Stimulated activated CD4-positive, alpha-beta T cell treated with anti-CD3 and anti-CD28 coated beads, Interleukin-1b, Interleukin-23, amount 100 ng/mL, for 4 hours (primary cell): ENCODE measurements at places on chromosomes 16 and 17.
A peak's percentile ranks its signal among the peaks of the same experiment; 100 is the strongest.

- DNase-seq, result no peak
These were observed 29.0 kb downstream of the TRPV2 start for GRCh38 chr17:16444258-16444886.

- no peak for DNase-seq
These were observed 62.0 kb upstream of the TEKT3 start for GRCh38 chr17:15403276-15403939.

DNA sequence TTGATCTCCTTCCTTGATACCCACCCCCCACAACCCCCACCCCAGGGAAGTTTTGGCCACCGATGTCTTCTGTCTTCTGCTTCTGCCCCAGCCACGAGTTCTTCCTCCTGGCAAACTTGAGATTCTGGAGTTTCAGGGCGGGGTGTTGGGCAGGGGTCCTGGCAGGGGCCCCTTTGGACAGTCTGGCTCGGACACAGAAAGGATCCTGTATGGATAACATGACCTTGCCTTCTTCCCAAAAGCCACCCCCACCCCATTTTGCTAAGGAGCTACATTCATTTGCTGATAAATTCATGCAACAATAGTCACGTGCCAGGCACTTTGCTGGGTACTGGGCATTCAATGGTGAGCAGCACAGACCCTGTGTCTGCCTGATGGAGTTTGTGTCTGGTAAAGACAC lies 5.9 kb upstream of the COL1A1 start:
- DNase-seq, result no peak

DNA sequence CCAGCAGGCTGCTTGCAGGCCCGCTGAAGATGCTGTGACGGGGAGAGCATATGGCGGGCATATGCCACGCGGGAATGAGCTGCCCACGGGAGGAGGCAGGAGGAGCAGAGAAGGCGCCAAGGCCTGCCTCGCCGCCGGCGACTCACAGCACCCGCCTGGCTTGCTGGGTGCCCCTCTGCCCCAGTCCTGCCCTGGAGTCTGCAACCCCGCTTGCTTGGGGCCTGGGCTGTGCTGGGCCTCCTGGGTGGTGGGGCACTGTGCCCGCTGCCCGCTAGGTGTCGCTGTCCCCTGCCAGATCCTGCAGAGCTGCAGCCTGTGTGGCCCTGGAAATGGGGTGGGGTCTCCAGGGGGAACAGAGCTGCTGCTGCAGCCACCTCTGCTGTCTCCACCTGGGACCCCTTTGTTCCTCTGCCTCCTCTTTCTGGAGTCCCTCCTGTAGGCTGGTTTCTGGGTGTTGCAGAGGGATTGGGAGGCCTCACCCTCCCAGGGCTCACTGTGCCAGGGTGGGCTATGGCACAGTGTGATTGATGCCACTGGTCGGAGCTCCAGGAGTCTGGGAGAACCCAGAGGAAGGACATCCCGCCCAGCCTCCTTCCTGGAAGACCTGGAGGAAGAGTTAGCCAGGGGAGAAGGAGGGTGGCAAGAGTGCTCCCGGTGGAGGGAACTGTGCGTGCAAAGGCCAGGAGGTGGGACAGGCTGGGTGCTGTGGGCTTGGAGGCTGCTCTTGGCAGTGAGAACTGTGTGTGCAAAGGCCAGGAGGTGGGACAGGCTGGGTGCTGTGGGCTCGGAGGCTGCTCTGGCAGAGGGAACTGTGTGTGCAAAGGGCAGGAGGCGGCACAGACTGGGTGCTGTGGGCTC lies 141.0 kb upstream of the CIBAR2 start:
- peak; percentile 53 for DNase-seq

GRCh38 chr16:3598236-3598635 lies 13.2 kb downstream of the SLX4 start:
- no peak for DNase-seq

DNA sequence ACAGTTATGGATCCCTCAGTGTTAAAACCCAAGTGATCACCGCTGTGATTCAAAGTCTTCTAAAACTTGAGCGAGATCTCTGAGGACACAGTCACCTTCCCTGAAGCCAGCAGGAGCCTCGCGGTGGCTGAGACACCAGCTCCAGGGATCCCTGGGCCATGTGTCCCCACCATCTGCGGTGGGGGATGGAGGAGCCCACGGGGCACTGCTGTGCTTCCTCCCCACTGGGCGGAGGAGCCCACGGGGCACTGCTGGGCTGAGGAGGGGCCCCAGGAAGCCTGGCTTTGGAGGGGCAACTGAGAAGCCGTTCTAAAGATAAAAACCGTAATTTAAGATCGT lies 65.7 kb upstream of the METRNL start:
- no peak for DNase-seq

DNA sequence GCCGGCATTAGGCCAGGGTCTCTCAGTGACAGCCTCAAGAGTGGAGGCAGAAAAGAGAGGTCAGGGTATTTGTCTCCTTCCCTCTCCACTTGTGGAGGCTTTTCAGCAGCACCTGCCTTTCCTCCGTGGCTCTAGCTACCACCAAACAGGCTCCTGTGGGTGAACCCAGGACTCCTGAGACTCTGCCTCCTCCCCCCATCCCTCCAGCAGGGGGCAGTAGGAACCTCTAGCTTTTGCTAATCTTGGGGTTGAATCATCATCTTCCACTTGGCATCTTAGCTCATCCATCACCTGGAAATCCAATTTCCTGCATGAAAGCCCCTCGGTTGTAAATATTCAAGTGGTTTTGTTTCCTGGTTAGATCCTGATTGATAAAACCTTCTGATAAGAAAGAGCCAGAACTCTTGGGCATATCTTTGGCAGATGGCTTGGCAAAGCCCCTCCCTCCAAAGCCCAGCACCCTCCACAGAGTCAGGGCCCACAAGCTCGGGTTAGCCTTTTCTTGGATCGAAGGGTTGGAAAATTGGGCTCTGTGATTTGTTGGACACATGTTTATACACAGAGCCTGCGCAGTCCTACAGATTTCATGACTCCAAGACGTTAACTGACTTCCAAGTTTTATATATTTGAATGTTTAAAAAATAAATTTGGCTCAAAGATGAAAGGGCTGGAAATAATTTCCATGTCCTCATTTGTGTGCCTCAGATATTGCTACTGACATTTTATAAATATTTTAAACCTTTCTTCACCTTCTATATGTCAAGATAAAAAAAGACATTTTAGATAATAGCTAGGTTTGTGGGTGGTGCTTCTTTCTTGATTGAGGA lies 322.1 kb downstream of the MAP2K4 start:
- no peak for DNase-seq

DNA sequence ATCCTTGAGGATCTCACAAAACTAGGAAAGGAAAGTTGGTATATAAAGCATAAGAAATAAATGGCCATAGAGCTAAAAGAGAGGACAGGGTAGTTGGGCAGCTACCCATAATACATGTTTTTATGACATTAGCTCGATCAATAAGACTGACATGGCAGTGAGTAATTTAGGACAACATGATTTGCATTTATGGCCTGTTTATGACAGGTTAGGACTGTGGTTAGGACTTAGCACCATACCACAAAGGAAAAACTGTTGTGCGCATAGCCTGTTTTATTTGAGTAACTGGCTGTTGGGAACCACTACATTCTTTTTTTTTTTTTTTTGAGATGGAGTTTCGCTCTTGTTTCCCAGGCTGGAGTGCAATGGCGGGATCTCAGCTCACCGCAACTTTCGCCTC lies 18.0 kb upstream of the TRIM37 start:
- no peak for DNase-seq

GRCh38 chr17:18157354-18157985 lies 26.2 kb upstream of the ALKBH5 start:
- DNase-seq, result no peak

DNA sequence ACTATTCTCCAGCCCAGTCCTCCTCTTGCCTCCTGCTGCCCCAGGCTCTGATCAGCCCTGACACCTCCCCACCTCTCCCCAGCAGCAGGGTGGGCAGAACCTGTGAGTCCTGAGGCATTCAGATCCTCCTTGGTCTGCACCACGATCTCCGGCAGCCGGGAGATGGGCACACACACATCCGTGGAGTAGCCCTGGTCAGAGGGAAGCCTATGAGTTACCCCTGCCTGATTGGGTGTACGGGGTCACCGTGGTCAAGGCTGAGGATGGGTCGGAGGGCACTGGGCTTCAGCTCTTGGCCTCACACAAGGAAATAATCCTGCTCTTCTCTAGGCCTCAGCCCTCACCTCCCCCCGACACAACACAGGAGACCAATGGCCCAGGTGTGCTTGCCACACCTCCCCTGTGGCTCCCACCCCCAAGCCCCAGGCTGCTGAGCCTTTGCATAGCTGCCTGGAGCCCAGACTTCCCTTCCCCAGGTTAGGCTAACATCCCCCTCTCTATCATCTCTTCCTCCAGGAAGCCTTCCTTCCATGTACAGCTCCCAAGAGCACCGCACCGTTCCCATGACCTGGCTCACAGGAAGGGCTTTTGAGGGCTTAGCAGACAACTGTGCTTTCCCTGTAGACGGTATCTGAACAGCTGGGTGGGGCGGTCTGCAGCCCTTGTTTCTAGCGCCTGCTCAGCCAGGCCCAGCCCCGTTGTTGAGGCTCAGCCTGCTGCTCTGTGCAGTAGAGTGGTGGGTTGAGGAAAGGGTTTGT lies 3.7 kb downstream of the LDHD start:
- no peak for DNase-seq

GRCh38 chr17:79831265-79832217 lies 7.7 kb downstream of the CBX4 start:
- no peak for DNase-seq

DNA sequence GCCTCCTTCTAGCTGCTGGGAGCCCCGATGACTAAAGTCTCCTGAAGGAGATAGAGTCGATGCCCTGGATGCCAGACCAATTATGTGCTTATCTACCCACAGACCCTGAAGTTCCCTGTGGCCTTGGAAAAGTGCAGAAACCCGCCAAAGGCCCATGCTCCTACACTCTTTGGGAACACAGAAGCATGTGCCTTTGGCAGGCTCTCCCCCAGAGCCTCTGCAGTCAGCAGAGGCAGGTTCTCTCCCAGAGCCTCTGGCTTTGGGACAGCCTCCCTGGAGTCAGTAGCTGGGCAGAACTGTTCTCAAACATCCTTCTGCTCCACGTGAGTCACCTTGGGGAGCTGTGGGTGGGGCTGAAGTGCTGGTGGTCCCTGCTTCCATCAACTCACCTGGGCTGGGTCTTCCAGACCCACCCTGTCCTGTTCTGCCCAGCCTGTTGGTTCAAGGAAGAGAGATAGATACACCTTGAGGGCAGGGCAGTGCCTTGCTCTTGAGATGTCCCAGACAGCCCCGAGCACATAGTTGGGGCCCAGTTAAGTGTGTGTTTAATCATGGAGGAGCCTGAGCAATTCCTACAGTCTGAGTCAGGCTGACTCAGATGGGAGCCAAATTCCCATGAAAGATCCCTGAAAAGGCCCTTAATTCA lies 3.2 kb upstream of the CDK5RAP3 start:
- DNase-seq, result no peak

DNA sequence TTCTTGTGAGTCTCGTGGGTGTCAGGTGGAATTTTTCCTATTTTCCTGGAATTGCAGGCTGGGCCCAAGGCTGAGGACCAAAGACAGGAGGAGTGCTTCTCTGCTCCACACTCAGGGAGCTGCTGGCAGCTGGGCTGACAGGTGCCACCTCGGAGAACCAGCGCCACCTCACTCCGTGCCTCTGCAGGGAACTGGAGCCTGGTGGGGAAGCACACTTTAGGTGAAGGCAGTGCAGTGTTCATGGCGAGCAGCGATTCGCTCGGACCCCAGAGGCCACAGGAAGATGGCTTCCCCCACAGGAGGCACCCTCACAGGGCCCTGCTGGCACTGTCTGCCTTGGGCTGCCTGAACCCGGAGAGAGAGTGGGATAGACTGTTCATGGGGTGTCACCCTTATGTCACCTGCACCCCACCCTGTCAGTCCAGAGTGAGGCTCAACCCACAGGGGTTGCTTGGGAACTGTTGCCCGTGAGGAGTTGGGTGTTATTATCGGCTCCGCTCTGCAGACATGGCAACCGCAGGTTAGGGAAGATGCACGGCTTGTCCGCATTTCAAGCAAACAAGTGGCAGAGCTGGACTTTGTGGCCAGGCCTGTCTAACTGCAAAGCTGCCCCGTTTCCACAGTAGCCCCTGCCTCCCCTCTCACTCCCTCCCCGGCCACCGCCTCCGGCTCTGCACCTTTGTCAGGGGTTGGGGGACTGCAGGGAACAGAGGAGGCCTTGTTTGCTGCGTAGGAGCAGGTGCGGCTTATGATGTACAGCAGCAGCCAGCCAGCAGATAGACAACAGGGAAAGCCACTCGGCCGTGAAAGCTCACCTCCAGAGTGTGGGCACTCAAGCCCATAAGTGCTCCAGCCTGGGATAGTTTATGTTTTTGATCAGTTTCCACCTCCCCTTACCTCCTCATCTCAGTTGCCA lies 15.5 kb downstream of the TBC1D24 start:
- no peak for DNase-seq

GRCh38 chr17:63113167-63113566 lies 147.1 kb downstream of the TANC2 start:
- no peak for DNase-seq

DNA sequence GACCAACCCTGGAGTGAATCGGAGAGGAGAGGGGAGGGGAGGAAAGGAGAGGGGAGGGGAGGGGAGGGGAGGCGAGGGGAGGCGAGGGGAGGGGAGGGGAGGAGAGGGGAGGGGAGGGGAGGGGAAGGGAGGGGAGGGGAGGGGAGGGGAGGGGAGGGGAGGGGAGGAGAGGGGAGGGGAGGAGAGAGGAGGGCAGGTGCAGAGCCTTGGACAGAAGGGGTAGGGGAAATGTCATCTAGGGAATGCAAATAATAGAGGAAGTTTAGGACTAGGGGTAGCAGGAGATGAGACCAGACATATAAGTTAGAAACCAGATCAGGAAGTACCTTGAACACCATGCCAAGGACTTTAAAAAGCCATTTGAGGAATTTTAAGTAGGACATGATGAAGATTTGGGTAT lies 119.8 kb downstream of the RBFOX3 start:
- DNase-seq, result no peak

GRCh38 chr16:16033208-16033717 lies 83.8 kb downstream of the ABCC1 start:
- no peak for DNase-seq

- DNase-seq, result no peak
These were observed 167.9 kb downstream of the CCT6B start for GRCh38 chr17:34793231-34793908.

- no peak for DNase-seq
These were observed 18.8 kb downstream of the DHX38 start for GRCh38 chr16:72112452-72112792.

DNA sequence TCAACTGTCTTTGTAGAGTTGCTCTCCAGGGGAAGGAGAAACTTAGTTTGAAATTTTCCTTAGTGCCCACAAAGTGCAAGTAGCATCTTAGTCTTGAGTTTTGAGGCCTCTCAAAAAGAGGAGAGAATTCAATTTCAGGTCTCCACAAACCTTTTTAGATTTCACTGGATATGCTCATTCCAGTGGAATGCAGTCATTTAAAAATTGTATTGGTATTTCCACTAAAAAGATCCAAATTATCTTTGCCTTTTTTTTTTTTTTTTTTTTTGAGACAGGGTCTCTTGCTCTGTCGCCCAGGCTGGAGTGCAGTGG lies 6.9 kb upstream of the FOXJ1 start:
- no peak for DNase-seq
